ENCODE measurements at places on chromosomes 6 and 20.

- DNase-seq, result no peak
These were observed 1.3 kb downstream of the CD24 start for GRCh38 chr6:106973018-106973835.

- no peak for DNase-seq
These were observed 103.5 kb downstream of the DACT2 start for GRCh38 chr6:168216117-168216516.

- no peak for DNase-seq
These were observed 114.7 kb upstream of the PRL start for GRCh38 chr6:22411376-22412105.

- DNase-seq, result no peak
These were observed 176.9 kb downstream of the MTFR2 start for GRCh38 chr6:136073216-136073615.

DNA sequence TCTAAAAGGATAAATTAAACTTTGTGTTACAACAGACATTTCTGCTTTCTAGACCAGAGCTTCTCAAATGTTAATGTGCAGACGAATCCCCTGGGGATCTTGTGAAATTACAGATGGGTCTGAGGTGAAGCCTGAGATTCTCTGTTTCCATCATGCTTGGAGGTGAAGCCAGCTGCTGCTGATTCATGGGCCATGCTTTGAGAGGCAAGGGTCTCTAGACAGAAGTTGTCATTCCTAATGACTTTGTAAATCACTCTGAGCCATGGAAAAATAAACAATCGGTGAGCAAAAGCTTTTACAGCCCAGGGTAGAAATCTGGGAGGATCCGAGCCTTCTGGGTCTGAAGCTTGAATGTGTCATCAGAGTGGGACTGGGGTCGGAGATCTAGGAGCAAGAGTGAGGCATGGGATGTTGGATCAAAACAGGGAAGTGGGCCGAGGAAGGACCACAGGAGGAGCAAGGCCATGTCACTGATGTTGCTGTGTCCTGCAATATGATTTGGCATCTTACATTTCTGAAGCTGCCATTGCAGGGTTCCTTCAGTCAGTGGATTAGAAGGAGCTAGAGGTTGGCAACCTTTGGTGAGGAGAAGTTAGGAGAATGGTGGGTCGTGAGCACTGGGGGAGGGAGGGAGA is 77.3 kb downstream of the TRMT11 start:
- DNase-seq, result no peak

DNA sequence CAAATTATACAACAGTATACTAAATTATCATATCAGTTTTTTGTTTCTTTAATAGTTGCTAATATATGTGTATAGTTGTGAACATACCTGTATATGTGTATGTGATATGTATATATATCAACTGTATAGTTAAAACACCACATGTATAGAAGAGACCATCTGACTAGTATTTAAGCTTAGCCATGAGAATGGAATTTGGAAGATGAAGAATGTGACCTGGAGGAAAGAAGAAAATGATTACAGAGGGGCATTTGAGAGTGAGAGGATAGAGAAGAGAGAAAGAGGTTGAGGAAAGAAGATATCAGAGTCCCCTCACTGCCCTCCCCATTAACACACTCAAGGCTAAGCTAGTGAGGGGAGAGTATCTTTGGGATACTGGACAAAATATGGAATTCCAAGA is 335.9 kb downstream of the BCKDHB start:
- DNase-seq, result no peak

GRCh38 chr6:44681761-44682160 is 294.3 kb downstream of the CDC5L start:
- DNase-seq, result no peak

DNA sequence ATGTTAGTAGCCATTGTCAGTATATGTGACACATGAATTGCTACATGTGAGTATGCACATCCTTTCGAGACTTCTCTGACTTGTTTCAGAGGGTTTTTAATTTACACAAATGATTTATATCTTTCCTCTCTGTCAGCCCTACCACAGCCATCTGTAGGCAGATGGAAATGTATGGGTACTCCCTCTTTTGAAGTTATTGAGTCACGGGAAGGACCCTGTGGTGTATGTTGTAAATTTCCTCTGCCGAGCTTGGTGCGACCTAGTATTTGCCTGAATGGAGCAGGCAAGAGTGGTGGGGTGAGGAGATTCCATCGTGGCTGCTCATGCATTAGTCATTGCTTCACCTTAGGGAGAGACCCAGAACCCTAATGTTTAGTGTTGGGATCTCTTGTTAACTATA is 171.9 kb downstream of the JARID2 start:
- no peak for DNase-seq

DNA sequence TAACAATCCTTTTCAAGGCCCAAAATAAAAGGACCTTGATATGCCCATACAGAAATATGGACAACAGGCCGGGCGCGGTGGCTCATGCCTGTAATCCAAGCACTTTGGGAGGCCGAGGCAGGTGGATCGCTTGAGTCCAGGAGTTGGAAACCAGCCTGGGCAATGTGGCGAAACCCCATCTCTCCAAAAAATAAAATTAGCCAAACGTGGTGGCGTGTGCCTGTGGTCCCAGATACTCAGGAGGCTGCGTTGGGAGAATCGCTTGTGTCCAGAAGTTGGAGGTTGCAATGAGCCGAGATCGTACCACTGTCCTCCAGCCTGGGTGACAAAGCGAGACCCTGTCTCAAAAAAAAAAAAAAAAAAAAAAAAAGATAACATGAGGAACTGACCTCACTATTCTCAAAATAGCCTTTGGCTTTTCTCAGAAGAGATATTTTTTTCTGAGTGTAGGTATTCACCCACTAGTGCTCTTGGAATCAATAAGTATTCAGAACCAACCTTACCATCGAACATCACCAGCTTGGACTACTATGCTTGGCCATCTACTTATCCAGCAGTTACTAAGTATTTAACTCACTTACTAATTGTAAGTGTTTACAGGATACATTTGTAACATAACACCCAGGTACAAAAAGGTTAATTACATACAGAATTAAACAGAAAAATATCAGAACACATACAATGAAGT is 99.2 kb downstream of the OR2B2 start:
- DNase-seq, result no peak

DNA sequence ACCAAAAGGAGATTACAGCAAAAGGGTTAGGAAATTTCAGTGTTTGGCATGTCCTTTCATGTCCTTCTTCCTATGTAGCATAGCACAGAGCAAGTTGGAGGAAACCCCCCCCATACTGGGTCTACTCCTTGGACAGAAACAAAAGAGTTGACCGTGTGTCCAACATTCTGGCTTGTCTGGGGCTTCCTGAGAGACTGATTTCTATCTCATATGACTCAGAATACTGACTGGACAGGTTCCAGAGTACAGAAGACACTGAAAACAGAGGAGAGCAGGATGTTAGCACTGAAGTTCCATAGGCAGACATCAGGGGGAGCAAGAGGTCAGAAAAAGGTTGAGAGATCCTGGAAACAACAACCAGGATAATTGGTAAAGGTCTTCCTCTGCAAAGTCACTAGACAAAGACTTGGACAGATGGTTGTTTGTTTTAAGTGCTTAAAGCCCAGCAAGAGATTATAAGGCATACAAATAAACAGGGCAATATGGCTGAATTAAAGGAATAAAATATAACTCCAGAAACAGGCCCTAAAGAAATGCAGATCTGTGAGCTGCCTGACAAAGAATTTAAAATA is 48.4 kb downstream of the USP49 start:
- DNase-seq, result no peak

DNA sequence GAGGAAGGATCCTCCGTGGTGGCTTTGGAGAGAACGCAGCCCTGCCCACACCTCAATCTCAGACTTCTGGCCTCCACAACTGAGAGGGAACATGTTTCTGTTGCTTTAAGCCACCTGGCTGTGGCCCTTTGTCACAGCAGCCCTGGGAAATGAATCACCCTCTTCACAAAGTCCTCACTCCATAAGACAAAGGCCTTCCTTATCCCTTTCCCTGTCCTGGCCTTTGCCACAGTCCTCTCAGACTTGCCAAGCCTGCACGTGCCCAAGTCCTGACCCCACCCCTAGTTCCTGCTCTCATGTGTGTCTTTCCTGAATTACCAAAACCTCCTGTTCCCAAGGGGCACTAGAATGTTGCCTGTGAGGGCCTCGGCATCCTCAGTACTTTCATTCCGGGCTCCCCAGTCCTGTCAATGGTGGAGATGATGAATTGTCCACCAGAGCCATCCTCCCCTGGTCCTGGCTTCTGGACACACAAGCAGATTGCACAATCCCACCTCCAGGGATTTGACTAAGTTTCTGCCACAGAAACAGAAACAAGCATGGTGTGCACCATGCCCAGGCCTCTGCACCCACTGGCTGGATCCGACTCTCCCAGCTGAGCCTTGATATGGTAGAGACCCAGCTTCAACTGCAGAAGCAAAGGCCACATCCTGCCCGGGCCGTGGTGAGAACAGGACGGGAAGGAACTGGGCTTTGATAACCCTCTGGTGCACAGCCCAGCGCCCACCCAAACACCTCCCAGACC is 232.6 kb upstream of the PDE10A start:
- DNase-seq, result no peak

GRCh38 chr6:474453-475185 is 83.1 kb downstream of the IRF4 start:
- DNase-seq, result no peak

- no peak for DNase-seq
These were observed 769.5 kb downstream of the TBC1D32 start for GRCh38 chr6:120564779-120565178.

DNA sequence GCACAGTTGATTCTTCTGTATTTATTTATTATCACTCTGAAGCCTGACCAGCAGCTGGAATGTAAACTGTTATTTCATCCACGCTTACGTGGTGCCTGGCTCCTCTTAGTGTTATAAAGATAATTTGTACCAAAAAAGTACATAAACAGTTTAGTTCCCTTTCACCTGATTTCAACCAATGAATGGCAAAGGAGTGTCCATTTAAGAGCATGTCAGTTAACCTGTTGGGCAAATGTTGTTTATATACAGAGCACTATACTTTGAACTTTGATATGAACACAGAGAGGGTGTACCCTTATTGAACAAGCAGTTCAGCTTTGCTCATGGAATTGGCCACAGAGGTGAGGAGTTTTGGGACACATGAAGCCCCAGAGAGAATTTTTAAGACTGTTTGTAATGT is 7.2 kb upstream of the CTCFL start:
- no peak for DNase-seq

- no peak for DNase-seq
These were observed 45.1 kb upstream of the NEDD9 start for GRCh38 chr6:11277275-11278206.

DNA sequence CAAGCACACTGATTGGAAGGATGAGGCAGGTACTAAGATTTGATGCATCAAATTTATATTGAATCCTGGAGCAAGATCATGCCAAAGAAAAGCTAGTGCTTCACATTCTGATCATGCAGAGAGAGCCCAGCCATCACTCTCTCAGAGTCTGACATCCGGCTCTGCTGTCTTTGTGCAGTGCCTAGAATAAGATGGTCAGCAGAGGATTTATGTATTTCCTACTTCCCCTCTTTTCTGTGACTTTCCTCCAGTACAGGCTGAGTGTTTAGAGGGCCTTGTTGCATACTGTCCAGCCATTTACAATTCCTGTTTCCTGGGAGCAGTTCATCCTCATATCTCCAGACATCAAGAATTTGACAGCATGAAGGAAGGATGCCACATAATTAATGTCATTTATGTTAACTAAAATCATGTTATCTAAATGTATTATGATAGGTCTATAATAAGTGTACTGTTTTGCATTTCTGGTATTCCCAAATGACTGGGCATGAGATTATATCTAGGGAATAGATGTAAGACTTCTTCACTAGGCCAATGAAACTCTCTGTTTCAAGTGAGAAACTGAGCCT is 167.6 kb downstream of the EPM2A start:
- DNase-seq, result no peak

DNA sequence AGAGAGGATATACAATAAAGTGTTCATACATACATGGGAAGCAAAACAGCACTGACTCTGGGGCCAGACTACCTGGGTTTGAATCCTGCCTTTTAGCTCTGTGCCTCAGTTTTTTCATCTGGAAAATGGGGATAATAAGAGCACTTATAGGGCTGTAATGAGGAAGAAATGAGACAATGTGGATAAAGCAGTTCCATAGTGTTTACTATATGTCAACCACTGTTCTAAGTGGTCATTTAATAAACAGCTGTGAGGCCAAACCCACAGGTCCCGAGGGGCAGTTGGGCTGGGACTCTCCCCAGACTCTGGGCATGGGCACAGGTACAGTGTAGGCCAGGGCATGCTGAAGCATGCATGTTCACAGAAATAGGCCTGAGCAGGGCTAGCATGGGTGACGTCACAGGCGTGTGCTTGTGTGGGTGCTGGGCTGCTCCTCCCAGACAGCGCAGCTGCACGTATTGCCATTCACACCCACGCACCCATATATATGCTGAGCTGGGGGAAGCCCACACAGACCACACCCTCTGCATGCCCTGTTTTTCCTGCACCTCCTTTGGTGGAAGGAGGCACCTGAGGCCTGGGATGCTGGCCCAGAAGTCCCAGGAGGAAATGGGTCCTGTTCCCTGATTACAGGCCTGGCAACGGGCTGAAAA is 3.5 kb upstream of the PLCG1 start:
- DNase-seq, result no peak

GRCh38 chr6:166786704-166787293 is 159.7 kb upstream of the RPS6KA2 start:
- peak; percentile 47 for DNase-seq

All from right atrium auricular region (tissue), 2 donors.